Stimulated activated CD8-positive, alpha-beta memory T cell treated with anti-CD3 and anti-CD28 coated beads, Interleukin-12 subunit alpha, Interleukin-12 subunit beta, amount 100 ng/mL, for 4 hours (primary cell): ENCODE measurements at places on chromosomes 11 and 22.

DNA sequence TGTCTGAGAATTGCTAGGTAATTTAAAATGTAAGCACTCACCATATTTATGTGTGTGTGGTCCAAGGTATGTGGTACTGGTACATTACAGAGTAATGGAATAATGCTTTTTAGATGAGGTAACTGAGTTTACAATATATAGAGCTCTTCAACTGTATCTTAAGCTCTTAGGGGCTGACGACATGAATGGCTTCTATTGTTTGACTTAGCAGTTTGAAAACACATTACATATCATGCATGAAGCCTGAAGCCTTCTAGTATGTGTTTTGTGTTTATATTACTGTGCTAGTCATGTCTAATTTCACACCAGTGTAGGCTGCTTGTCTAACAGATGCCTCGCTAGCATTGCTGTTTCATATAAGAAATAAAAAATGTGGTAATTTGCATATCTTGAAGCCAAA, 37.2 kb downstream of the GAS2 start:
- DNase-seq = no peak

GRCh38 chr11:64001484-64002420, 15.5 kb downstream of the OTUB1 start:
- DNase-seq = no peak

GRCh38 chr11:87013912-87014825, 23.6 kb upstream of the TMEM135 start:
- DNase-seq = no peak

GRCh38 chr11:77109236-77110019, 6.8 kb downstream of the OMP start:
- no peak for DNase-seq

DNA sequence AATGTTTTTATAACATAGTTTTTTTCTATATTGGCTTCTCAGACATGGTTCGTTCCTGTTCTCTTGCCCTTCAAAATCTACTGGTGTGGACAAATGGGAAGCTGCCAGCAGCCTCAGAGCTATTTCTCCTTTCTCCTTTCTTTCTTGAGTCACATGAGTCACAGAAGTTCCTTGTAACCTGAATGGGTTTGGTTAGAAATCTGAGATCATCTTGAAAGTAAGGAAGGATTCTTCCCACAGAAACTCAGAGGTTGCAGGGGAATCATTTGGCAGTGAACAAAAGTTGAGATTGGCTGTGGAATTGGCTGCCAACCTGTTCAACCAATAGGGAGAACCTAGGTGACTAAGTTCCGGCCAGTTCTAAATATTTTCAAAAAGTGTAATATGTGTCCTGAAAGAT, 12.5 kb downstream of the PLET1 start:
- DNase-seq = no peak
